ENCODE measurements at places on chromosomes 5 and 9.

- peak; percentile 2 for ATAC-seq
These were observed 5.8 kb downstream of the SREK1 start for GRCh38 chr5:66149950-66150349.

- peak; percentile 49 for ATAC-seq
These were observed 2.1 kb upstream of the HMGCS1 start for GRCh38 chr5:43315263-43315662.

- no peak for ATAC-seq
These were observed 104.2 kb upstream of the HCN1 start for GRCh38 chr5:45800331-45800730.

DNA sequence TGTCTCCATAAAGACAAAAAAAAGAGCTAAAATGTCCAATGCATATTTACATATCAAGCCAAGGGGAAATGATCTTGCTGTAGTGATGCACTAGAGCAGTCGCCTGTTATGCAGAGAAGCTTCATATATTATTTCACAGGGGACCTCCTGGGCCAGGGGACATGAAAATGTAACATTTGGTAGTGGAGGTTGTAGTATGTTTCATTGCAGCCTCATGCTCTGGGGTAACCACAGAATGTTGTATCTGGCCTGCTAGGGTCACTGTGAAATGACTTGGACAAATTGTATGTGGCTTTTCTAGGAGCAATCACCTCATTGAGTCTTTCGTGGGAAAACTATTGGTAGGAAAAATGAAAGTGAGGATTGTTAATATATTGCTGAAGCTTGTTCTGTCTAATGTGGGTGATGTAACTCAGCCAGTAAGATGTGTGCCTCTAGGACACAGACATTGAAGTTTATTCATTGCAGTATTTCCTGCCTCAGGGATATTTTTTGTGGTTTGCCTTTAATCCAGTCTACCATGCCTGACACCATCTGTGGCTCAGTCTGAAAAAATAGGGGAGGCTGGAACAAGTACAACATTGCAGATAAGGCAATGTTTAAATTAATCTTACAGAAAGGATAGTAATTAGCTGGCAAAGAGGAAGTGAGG lies 430.8 kb upstream of the TNC start:
- ATAC-seq: no peak

GRCh38 chr5:32511776-32512374 lies 67.3 kb upstream of the ZFR start:
- ATAC-seq: peak; percentile 42

- peak; percentile 7 for ATAC-seq
These were observed 32.7 kb upstream of the DAPK1 start for GRCh38 chr9:87464992-87465378.

DNA sequence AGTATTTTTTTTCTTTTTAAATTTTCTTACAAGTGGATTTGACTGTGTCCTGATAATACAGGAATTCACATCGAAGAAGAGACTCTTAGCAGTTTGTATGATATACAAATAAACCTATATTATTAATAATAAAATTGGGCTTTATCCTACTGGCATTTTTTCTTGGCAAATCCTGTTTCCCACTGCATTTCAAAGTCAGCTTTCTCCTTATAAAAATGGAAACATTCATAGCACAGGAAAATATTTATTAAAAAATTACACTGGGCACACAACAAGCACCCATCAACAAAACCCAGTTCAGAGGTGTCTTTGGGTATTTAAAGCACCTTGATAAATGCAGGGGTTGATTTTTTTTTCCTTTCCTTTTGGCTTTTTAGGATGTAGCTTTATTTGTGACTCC lies 200.9 kb downstream of the MEF2C start:
- ATAC-seq: no peak

DNA sequence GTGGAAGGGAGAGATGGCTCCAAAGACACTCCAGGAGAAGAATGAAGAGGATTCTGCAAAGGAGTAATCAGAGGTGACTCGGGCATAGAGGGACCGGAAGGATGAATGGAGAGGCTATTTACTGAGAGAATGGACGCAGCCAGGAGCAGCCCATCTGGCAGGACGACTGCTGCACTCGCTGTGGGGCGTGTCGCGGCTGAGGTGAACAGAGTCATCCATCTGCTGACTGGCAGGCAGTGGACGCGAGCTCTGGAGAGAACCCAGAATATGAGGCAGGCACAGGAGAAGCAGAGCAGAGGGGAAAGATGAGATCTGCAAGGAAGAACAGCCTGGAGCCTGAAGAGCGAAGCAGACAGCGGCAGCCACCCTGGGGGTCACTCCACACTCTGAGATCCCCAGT lies 16.4 kb downstream of the FGF1 start:
- ATAC-seq: no peak

DNA sequence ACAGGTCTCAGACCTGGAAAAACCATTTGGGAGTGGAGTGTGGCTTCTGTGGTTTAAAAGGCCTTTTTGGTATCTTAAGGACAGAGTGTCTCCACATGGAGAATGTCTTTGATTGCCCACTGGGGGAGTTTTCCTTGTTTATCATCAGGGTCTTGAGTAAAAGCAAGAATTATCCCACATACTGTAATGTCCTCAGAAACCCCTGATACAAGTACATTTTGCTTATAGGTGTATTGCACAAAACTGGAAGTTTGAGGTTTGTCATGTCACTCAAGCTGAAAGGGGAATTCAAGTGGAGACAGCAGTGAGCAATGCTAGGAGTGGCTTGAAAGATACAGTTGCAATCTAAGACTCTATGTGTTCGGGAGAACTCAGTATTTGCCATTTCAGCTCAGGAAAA lies 62.7 kb upstream of the GRAMD2B start:
- ATAC-seq: no peak

- no peak for ATAC-seq
These were observed 1.2 kb downstream of the CKMT2 start for GRCh38 chr5:81234299-81234698.

DNA sequence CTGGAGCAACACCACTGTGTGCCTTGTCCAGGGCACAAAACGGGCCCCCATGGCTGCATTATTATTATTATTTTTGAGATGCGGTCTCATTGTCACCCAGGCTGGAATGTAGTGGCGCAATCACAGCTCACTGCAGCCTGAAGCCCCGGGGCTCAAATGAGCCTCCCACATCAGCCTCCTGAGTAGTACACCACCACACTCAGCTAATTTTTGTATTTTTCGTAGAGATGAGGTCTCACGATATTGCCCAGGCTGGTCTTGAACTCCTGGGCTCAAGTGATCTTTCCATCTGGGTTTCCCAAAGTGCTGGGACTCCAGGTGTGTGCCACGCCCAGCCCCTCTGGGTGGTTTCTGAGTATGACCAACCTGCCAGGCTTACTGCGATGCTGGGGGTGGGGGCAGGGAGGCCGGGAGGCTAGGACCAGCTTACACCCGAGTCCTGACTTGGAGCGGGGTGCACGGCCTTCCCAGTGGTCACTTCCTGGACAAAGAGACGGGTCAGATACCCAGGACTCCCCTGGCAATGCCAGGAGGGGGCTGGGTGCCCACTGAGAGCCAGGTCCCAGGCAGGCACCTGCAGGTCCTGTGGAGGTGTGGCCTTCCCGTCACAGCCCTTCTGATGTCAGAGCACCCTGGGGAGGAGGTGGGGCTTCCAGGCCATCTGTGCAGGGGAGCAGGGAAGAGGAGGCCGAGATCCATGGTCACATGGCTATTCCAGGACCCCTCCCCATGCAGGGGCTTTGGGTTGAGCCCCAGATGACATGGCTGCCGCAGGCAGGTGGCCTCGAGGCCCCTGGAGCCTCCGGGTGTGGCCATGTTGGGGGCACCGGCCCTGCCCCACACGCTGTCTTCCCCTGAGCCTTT lies 8.3 kb upstream of the NRARP start:
- no peak for ATAC-seq

DNA sequence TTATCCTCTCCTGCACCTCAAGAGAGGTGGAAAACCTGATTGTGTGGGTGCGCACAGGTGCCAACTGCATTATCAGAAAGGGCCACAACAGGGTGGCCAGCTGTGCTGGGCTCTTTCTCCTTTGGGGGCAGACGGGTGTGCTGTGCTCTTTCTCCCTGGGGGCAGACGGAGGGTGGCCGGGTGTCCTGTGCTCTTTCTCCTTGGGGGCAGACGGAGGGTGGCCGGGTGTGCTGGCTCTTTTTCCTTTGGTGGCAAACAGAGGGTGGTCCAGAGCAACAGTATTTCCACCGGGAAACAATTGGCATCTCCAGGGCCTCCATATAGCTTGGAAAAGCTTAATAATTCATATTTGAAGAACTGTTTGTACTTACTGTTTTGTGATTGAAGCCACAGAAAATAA lies 6.8 kb downstream of the LMX1B start:
- no peak for ATAC-seq

DNA sequence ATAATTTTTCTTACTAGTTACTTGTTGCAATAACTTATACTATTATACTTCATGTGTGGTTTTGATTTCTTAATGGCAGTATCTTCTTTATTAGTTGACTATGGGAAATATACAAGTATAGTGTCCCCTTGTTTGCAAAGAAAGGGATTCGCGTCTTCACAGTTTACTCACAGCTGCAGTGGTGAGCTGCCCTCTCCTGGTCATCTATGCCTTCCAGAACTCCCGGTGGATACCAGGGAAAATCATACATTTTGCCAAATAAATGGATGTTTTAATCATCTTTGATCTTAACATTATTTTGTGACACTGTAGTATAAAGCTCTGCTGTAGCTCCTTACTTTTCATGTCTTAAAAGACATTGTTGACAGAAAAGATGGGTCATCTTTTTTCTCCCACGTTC lies 142.0 kb downstream of the ZCCHC7 start:
- ATAC-seq: no peak

DNA sequence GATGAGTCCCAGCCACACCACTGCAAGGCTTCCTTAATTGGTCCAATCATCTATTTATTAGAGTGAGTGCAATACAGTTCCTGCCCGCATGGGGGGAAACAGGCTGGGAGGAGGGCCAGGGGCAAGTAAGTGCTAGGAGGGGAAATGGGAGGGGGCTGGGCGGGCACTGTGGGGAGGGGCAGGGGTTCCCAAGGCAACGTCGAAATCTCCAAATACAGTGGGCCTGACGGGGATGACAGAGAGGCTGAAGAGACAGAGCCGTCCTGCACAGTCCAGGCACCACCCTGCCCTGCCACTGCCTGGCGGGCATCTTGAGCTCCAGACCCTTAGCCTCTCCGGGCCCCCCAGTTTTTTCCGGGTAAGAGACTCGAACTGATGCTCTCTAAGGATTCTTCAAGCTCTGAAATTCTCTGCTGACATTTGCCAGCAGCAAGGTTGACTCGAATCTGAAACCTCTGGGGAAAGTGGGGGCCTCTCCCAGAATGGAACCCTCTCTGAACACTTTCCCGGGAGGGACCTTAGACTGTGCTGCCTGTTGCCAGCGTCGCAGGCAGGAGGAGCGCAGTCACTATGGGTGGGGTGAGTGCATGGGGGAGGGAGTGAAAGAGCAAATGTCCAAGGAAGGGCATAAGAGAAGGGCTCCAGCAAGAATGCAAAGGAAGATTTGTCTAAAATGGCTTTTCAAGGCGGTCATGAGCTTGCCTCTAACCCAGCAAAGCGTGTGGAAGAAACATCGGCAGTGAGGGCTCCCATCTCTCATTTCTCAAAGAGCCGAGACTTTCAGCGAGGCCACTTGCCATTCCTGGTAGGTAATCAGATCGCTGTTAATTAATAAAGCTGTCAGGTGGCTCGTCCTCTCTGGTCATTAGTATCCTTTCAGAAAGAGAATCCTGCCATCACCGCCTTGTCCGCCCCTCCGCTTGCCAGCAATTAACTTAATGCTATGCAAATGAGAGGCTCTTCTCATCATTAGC lies 99.0 kb downstream of the GTF3C4 start:
- ATAC-seq: peak; percentile 76

DNA sequence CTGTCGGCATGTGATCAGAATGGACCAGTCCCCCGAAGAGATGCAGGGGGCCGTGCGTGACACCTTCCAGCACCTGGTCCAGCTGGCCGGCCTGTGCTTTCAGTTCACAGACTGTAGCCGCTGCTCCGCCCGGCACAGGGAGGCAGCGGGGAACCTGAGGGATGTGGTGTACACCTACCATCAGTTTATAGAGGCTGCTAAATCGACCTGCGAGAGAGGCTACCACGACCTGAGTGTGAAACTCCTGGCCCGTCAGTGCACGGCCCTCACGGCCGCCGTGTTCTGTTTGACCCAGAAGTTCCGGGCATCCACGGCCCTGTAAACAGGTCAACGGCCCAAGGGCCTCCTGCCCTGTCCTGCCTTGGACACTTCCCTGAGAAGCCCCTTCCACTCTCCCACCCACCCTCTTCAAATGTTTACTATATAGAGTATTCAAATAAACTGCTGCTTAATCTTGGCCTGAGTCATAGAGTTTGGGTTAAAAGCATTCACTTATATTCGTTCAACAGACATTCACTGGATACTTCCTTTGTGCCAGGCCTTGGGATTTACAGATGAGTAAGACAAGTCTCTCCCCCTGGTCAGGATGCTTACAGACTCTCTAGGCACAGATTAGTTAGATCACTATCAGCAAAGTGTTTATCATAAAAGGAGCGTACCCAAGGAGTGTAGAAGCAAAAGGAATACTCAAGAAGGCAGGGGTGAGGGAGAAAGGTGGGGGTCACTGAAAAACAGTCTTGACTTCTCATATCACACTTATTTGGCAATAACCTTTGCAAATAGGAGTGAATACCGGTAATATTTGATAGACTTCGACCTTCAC lies 6.9 kb upstream of the TRMT10B start:
- ATAC-seq: no peak

DNA sequence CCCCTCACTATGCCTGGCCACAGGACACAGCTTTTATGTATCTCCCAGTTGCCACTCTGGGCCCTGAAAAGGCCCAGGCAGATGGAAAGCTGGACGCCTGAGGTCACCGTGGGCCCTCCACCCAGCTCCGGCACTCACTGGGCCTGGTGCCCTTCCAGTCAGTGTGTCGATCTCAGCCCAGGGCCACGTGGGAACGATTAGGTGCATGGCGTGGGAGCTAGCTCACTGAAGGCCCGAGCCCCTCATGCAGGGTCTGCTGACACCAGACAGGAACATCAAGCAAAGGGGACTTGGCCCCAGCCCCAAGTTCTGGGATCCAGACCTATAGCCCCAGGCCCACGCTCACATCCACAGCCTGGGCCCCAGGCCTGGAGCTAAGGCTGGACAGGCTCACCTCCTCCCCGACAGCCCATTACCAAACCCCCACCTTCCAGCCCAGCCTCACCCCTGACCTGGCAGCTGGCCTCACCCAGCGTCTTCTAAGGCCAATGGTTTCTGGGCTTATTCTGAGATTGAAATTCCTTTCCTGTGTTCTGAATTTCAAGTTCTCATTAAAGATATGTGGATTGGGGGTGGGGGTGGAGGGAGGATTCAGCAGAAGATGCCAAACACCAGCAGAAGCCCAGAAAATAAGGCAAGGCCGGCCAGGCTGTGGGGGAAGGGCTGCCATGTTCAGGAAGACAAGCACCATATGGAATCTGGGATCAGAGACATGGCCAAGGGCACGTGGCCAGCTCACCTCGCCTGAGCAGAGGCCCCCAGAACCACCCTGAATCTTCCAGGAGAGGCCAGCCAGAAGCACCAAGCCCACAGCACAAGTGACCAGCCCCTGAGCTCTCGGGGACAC lies 74.5 kb downstream of the ADAMTS2 start:
- no peak for ATAC-seq

- no peak for ATAC-seq
These were observed 235.3 kb downstream of the GABRB2 start for GRCh38 chr5:161311146-161311708.
